ENCODE measurements at places on chromosomes 4 and X.

DNA sequence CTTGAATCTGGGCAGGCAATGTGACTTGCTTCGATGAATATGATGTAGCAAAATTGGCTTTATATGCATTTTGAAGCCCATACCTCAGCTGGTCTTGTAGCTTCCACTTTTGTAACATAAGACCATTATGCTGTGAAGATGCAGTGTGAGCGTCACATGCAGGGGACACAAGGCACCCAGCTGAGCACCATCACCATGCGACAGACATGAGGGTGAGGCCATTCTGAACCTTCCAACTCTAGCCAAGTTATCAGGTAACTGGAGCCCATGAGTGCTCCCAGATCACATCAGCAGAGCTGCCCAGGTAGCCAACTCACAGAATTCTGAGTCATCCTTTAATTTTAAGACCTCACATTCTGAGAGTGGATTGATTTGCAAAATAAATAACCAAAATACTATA is 705.9 kb downstream of the FSTL5 start:
- no peak for DNase-seq

- DNase-seq: no peak
Observed at GRCh38 chr4:15516494-15516893, 46.8 kb downstream of the CC2D2A start.

DNA sequence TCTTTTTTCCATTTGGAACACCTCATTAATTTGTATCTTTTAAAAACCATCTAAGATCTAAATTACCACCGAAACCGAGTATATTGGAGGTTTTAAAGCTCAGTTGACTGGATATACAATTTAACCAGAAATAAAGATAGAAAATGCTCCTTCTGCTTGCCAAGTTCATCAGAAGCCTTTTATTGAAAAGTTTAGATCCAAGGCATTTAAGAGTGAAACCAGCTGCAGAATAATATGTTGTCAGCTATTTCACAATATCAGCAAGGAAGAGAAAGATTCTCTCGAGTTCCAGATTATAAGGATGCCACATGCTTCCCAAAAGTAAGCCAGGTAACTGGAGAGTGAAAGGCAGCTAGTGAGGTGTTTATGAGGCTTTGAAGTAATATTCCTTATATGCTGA is 217.4 kb downstream of the DCTD start:
- no peak for DNase-seq

DNA sequence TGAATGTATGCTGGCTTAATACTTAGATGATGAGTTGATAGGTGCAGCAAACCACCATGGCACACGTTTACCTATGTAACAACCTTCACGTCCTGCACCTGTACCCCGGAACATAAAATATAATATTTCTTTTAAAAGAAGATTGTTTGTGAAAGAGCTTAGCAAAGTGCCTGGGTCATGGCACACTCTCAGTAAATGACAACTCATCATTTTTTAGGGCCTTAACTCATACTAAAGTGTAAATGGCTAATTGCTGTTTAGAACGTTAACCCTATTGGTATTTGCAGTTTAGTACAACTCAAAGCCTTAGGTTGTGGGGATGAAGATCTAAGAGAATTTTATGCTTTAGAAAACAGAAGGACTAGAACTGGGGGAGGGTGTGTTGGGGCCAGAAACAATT is 67.7 kb downstream of the SEL1L3 start:
- no peak for DNase-seq

- DNase-seq: no peak
Observed at GRCh38 chrX:49859491-49859890, 19.8 kb upstream of the USP27X start.

DNA sequence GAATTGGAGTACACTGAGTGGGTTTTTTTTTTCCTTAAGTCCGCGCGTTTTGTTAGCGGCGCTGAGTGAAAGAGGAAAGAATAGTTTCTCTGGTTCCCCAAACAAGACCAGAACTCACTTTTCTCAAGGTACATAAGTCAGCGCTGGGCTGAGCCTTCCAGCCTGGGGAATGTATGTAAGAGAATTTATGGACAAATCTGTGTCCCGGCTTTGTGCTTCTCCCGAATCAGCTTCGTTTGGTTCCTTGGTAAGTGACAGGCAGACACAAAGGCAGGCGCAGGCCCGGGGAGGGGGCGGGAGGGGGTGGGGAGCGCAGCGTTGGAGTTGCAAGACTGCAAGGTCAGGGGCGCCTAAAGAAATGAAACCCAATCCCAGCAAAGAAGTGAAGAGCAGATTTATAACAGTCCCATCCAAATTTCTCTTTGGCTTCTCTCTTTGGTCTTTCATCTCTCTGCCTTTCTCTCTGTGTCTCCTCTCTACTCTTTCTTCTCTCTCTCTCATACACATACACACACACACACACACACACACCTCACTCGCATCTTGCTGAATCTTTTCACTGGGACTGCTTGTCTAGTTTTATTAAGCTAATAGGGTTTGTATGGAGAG is 981 bp downstream of the TET2 start:
- DNase-seq: no peak

DNA sequence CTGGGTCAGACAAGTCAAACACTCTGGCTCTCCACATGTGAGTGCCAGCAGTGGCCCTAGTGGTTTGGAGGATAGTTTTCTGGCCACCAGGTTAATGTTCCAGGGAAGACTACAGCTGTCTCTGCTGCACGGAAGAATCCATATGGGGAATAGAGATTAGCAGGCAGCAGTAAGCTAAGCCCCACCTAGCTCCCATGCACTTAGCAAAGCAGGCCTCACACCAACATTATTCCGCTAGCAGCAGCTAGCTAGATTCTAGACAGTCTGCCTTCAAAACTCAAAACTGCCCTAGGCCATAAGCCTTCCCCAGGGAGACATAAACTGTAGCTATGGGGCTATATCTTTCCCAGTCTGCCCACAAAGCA is 203.4 kb downstream of the CHIC1 start:
- DNase-seq: no peak

DNA sequence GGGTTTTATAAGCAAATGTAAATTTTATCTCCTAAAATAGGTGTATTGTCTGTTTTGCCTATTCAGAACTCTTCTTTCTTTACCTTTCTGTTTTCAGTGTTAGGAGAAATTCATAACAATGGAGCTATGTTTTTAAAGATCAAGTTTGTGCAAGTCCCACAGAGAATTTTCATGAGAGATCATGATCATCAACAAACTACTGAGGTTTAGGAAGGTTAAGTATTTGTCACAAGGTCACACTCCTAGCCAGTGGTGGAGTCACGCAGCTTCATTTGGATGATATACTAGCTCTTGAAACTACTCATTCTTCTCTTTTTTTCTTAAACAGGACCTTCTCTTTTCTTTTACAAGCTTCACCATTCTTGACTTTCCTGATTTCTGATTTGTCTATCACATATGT is 892.6 kb upstream of the FRG1 start:
- DNase-seq: no peak

DNA sequence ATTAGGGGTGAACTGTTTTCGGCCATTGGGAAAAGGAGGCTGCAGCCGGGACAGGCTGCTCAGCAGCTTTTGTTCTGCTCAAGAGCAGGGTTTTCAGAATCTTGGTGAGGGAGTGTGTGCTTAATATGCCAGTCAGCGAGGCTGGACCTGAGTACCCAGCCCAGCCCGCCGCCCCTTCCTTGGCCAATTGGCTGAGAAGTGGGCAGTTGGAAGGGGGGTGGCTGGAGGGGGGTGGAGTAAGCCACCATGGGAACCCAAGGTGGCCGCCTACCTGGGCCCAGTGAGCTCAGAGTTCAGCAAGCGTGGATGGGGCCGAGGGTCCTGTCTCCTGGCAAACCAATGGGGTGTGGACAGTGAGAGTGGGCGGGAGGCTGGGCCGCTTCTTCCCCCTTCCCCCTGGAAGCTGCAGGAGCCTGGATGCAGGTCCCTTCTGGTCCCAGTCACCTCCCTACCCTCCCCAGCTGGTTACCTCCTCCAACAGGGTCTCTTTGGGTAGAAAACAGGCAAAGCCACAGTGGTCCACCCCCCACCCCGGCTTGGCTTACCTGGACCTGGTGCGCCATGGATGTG is 52.5 kb downstream of the SORCS2 start:
- no peak for DNase-seq

DNA sequence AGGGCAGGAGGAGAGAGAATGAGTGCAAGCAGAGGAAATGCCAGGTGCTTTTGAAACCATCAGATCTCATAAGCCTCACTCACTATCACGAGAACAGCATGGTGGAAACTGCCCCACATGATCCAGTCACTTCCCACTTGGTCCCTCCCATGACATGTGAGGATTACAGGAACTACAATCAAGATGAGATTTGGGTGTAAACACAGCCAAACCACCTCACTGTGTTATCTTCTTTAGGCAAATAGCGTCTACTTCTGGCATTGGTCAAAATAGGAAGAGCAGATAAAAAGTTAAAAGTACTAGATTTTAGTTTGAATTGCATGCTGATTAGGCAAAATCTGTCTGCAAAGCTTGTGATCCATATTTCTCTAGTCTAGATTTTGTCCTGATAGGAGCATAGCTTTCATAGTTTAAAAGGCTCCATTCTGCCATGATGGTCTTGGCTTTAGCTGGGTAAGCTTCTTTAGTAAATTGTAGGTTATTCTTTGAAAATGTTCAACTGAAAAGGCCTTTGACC is 267.5 kb downstream of the NKX6-1 start:
- DNase-seq: no peak

DNA sequence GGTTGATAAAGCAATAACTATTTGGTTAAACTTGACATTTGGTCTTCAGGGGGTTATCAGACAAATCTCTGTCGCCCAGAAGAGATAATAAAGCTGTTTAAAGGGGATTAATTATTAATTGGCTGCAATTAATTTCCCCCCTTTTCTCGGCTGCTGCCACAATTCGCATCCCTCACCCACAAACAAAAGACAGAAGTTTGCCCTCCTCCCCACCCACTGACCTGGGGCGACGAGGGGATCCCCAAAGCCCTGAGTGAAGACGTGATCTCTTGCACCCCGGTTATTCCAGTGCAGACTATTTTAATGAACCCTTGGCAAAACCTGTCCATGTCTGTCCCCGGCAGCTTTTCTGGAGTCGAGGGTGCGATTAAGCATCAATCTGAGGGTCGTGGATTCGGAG is 55.7 kb upstream of the TMEM33 start:
- no peak for DNase-seq

DNA sequence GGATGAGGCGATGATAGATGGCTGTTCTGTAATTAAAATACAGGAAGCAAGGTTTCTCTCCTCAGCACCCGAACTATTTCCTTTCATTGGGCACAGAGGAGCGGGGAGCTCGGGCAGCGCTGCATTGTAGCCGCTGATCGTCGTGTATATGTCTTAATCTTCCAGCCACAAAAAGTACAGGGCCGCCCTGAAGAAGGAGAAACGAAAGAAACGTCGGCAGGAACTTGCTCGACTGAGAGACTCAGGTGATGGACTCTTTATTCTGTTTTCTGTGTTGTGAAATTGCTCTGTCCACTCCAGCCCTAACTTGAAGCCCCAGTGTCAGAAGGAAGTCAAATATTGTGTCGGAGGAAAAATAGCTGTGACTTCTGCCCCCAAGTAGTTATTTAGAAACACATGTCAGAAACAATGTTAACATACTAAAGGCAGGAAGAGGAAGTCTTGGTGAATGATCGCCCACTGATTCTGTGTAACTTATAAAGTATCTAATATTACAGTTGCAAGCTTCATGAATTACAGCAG is 546 bp downstream of the ZRSR2 start:
- no peak for DNase-seq

DNA sequence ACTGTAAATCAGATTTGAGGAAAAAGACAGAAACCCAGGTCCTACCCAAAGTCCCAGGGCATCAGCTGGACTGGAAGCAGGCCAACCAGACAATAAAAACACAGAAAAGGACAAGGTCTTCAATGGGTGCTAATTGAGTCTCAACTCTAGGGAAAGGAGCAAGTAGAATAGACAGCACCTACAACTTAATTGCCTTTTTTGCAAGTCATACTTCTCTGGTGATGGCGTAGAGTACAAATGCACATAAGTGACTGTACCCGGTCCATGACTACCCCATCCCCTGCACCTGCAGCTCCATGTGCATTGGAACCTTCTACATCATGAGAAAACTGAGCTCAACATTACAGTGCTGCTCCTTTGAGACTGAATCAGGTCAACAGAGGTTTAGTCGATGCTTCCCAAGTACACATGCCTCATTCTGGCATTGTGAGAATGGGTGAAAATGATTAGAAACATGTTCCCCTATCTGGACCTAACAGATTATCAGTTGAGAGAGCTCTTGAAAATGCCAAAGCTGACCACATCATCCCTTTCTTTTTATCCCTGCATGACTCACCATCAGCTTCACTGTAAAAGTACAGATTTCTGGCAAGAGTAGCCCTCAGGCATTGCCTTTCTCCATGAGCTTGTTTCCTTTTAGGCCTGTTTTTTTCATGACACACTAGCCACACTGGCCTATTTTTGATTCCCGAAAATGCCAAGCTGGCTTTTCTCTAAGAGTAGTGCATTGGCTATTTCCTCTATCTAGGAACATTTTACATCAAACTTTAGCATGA is 298.3 kb downstream of the HS3ST1 start:
- DNase-seq: no peak

Data from stimulated activated CD8-positive, alpha-beta memory T cell treated with anti-CD3 and anti-CD28 coated beads, Interleukin-7, amount 100 ng/mL, for 24 hours (primary cell).